Upper lobe of right lung (tissue), 1 donor: ENCODE measurements at places on chromosomes 13 and 19. TPM values are rescaled to one million over a fixed set of nuclear protein-coding genes. Genes with fewer than 3 reads are reported as not detected.
A peak's percentile ranks its signal among the peaks of the same experiment; 100 is the strongest.

GRCh38 chr13:106260352-106260751, 275.1 kb downstream of the EFNB2 start:
- no peak overlapping the region for H3K27ac ChIP-seq
- no peaks in the 10 kb centered on the region for H3K27me3 ChIP-seq
- H3K4me3 ChIP-seq = no peak overlapping the region
- no peaks in the 10 kb centered on the region for H3K36me3 ChIP-seq
- H3K4me1 ChIP-seq = no peaks in the 10 kb centered on the region

The SCGB2B2 gene
- total RNA-seq = 0.58 TPM

The FOSB gene
- total RNA-seq = 3.6 TPM

- no peaks in the 10 kb centered on the region for H3K4me1 ChIP-seq
- H3K27ac ChIP-seq = no peak overlapping the region
- no peak overlapping the region for H3K4me3 ChIP-seq
- peaks cover 59% of the 10 kb centered on the region for H3K36me3 ChIP-seq
- no peak for DNase-seq
- no peaks in the 10 kb centered on the region for H3K27me3 ChIP-seq
Observed at GRCh38 chr19:40335855-40336600, 12.2 kb downstream of the C19orf47 start.

DNA sequence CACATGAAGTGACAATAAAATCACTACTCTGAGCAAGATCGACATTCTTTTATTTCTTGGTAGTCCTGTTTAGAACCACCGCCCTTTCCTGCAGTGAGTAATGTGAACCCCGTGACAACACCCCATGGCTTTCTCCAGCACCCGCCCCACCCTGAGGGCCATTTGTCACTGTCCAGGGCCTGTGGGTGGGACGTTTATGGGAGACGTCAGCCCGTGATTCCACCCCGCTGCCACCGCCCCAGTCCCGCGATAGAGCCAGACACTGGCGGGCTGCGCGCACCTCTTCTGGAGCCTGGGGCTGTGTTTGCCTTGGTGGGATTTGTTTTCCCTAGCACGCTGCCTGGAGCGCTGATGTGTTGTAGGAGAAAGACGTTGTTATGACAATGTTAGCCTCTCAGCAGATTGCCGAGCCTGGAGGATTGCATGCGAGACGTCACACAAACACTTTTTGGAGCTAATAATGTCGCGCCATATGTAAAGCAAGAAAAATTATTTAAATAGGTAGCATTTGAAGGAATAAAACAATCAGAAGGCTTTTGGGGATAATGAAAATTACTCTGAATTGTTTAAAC, 263.7 kb downstream of the TEX29 start:
- no peaks in the 10 kb centered on the region for H3K36me3 ChIP-seq
- DNase-seq = no peak
- no peak overlapping the region for H3K27ac ChIP-seq
- no peaks in the 10 kb centered on the region for H3K27me3 ChIP-seq
- no peak overlapping the region for H3K4me3 ChIP-seq

The TYROBP gene
- 367 TPM for total RNA-seq

DNA sequence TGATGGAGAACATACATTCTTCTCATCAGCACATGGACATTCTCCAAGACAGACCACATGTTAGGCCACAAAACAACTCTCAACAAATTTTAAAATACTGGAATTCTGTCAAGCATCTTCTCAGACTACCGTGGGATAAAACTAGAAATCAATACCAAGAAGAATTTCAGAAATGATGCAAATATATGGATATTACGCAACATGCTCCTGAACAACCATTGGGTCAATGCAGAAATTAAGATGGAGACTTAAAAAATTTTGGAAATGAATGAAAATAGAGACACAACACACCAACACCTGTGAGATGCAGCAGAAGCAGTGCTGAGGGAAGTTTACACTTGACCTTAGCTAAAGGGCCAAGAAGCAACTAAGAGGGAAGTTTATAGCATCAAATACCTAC, 162.8 kb downstream of the CACNA1A start:
- peaks cover 4% of the 10 kb centered on the region for H3K27me3 ChIP-seq
- H3K4me3 ChIP-seq = no peak overlapping the region
- DNase-seq = no peak
- no peaks in the 10 kb centered on the region for H3K4me1 ChIP-seq
- no peaks in the 10 kb centered on the region for H3K36me3 ChIP-seq

The CTU1 gene
- 8.5 TPM for total RNA-seq

- no peak overlapping the region for H3K4me3 ChIP-seq
- H3K27ac ChIP-seq = peak overlapping the region; percentile 78
- peaks cover 16% of the 10 kb centered on the region for H3K4me1 ChIP-seq
- H3K27me3 ChIP-seq = no peaks in the 10 kb centered on the region
- H3K36me3 ChIP-seq = no peaks in the 10 kb centered on the region
Observed at GRCh38 chr19:40791349-40791748, 7.6 kb upstream of the EGLN2 start.

The ZNF490 gene
- total RNA-seq = 12.2 TPM

DNA sequence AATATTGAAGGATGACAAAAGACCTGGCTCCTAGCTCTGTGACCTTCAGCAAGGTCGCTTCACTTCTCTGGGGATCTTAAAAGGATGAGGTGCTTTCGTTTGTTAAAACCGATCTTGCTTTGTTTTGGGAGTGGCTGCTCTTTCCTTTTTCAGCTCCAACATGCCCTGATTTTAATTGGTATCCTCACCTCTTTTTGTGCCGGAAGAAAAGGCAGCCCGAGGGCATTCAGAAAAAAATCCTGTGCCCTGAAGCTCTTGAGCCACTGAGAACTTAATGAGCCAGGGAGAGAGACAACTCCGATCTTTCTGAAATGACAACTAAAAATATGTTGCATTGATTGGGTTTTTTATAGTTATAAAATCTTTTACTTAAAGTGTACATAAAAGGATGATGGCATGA, 19.4 kb downstream of the CLDN10 start:
- H3K36me3 ChIP-seq = no peaks in the 10 kb centered on the region
- DNase-seq = no peak
- H3K4me1 ChIP-seq = no peaks in the 10 kb centered on the region

GRCh38 chr13:39144391-39144790, 106.1 kb downstream of the NHLRC3 start:
- H3K4me1 ChIP-seq = peaks cover 3% of the 10 kb centered on the region
- DNase-seq = no peak
- H3K27ac ChIP-seq = no peak overlapping the region
- no peaks in the 10 kb centered on the region for H3K36me3 ChIP-seq
- no peak overlapping the region for H3K4me3 ChIP-seq

DNA sequence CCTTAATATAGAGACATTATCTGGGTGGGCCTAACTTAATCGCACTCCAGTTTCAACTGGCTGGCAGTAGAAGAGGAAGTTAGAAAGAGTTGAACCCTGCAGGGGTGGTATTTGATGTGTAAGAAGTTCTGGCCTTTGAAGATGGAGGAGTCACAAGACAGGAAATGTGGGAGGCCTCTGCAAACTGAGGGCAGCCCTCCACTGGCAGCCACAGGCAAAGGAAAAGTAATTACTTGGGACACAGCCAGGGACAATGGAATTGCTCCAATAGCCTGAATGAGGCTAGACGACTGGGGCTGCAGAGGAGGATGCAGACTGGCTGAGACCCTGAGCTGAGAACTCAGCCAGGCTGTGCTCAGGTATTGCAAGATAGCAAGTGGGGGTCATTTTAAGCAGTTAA, 703.3 kb upstream of the ARGLU1 start:
- no peak overlapping the region for H3K4me3 ChIP-seq
- no peak overlapping the region for H3K27ac ChIP-seq

The PCP2 gene
- total RNA-seq = 3.5 TPM

The ALKBH6 gene
- total RNA-seq = 18.7 TPM

- DNase-seq = no peak
- H3K4me3 ChIP-seq = no peak overlapping the region
- H3K27me3 ChIP-seq = no peaks in the 10 kb centered on the region
- peak overlapping the region; percentile 63 for H3K27ac ChIP-seq
- no peaks in the 10 kb centered on the region for H3K36me3 ChIP-seq
Observed at GRCh38 chr19:44685877-44686276, 13.1 kb upstream of the CEACAM16 start.

GRCh38 chr19:45151821-45152503, 8.8 kb downstream of the NKPD1 start:
- H3K36me3 ChIP-seq = no peaks in the 10 kb centered on the region
- H3K27ac ChIP-seq = no peak overlapping the region
- H3K4me1 ChIP-seq = peaks cover 24% of the 10 kb centered on the region
- peaks cover 37% of the 10 kb centered on the region for H3K27me3 ChIP-seq
- peak overlapping the region; percentile 28 for H3K4me3 ChIP-seq
- no peak for DNase-seq

DNA sequence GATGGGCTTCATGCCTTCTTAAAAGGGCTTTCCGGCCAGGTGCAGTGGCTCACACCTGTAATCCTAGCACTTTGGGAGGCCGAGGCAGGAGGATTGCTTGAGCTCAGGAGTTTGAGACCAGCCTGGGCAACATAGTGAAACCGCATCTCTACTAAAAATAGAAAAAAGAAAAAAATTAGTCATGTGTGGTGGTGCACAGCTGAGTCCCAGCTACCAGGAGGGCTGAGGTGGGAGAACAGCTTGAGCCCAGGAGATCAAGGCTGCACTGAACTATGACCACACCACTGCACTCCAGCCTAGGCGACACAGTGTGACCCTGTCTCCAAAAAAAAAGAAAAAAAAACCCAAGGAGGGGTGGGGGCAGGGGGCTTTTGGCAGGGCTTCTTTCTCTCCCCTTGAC, 7.2 kb downstream of the CARS2 start:
- peak overlapping the region; percentile 15 for H3K27ac ChIP-seq
- H3K36me3 ChIP-seq = peaks cover 62% of the 10 kb centered on the region
- no peak overlapping the region for H3K4me3 ChIP-seq
- H3K27me3 ChIP-seq = no peaks in the 10 kb centered on the region
- DNase-seq = no peak

- no peaks in the 10 kb centered on the region for H3K4me1 ChIP-seq
- no peak overlapping the region for H3K27ac ChIP-seq
- no peak overlapping the region for H3K4me3 ChIP-seq
Observed at GRCh38 chr19:31274251-31275067, 74.8 kb downstream of the TSHZ3 start.

DNA sequence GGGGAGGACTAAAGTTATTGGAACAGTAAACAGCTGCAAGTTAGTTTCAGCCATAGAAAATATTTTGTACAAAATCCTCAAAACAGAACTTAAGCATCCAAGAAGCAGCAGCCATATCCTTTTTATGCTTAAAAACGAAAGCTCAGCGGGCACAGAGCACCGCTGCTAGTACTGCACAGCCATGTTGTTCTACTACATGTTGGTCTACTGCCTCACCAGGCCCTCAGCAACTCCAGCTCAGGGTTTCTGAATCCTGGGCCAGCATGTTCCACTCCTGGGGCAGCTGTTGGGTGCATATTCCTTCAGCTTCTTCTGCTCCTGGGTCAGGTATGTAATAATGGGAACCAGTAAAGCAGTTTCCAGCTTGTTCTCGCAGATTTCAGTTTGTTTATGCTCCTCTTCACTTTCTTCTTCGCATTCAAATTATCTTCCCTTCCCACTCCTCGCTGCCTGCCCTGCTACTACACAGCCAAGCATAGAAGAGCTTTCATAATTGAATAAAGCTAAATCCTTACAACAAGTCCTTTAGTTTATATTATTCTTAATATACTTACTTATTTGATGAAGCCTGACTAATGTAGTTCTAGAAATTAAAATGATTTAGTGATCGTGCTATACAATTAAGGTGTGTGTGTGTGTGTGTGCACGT, 820.5 kb upstream of the ATXN8OS start:
- H3K27me3 ChIP-seq = no peaks in the 10 kb centered on the region
- H3K4me3 ChIP-seq = no peak overlapping the region
- no peak for DNase-seq

GRCh38 chr13:95075506-95075905, 225.7 kb downstream of the ABCC4 start:
- H3K27me3 ChIP-seq = no peaks in the 10 kb centered on the region
- H3K27ac ChIP-seq = no peak overlapping the region
- DNase-seq = no peak
- H3K4me1 ChIP-seq = no peaks in the 10 kb centered on the region
- H3K4me3 ChIP-seq = no peak overlapping the region

- no peaks in the 10 kb centered on the region for H3K4me1 ChIP-seq
- DNase-seq = no peak
- H3K27me3 ChIP-seq = no peaks in the 10 kb centered on the region
- H3K4me3 ChIP-seq = no peak overlapping the region
Observed at GRCh38 chr13:79191501-79191900, 214.6 kb downstream of the RBM26 start.

- no peaks in the 10 kb centered on the region for H3K27me3 ChIP-seq
- H3K36me3 ChIP-seq = no peaks in the 10 kb centered on the region
- no peak for DNase-seq
- no peak overlapping the region for H3K4me3 ChIP-seq
Observed at GRCh38 chr13:60226507-60226906, 62.8 kb upstream of the DIAPH3 start.

- no peak overlapping the region for H3K27ac ChIP-seq
- no peaks in the 10 kb centered on the region for H3K27me3 ChIP-seq
- no peak overlapping the region for H3K4me3 ChIP-seq
- no peaks in the 10 kb centered on the region for H3K36me3 ChIP-seq
Observed at GRCh38 chr13:39501702-39502324, 101.2 kb downstream of the LHFPL6 start.

The NLRP7 gene
- total RNA-seq = not detected

DNA sequence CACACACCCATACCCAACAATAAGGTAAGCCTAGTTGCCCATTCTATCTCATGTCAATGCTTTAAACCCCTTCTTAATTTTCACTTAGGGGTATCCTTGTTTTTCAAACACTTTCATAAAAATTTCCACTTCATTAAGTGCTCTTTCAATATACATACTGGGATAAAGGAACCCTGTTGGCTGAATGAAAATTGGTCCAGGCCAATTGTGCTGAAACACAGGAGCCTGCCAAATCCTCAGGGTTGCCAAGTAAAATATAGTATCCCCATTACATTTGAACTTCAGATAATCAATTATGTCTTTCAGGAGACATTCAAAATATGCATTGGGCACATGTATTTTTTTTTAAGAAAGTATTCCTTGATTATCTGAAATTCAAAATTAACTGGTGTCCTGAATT, 1131.1 kb downstream of the SLITRK1 start:
- no peak overlapping the region for H3K27ac ChIP-seq
- no peaks in the 10 kb centered on the region for H3K4me1 ChIP-seq
- no peaks in the 10 kb centered on the region for H3K27me3 ChIP-seq
- no peak overlapping the region for H3K4me3 ChIP-seq
- DNase-seq = no peak

The RXFP2 gene
- not detected for total RNA-seq

The IGFL3 gene
- not detected for total RNA-seq

DNA sequence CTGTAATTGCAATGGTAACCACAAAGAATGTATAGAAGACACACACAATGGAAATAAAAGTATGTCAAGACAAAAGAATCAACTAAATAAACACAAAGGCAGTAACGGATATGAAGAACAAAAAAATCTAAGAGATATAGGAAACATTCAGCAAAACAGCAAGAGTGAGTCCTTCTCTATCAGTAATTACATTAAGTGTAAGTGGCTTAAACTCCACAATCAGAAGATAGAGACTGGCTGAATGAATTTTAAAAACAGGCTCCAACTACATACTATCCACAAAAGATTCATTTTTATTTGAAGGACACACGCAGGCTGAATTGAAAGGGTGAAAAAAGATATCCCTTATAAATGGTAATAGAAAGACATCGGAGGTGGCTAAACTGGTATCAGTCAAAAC, 19.5 kb downstream of the ZNF616 start:
- DNase-seq = no peak
- no peaks in the 10 kb centered on the region for H3K4me1 ChIP-seq
- no peak overlapping the region for H3K4me3 ChIP-seq
- no peak overlapping the region for H3K27ac ChIP-seq

The RPS16 gene
- total RNA-seq = 1,446 TPM

The IGFL2 gene
- total RNA-seq = not detected

The NTF4 gene
- 2.7 TPM for total RNA-seq

The ZNF229 gene
- total RNA-seq = 3.0 TPM

- peak overlapping the region; percentile 72 for H3K4me3 ChIP-seq
- peaks cover 35% of the 10 kb centered on the region for H3K36me3 ChIP-seq
- peak; percentile 81 for DNase-seq
Observed at GRCh38 chr19:54448040-54448773, 792 bp upstream of the LENG8 start.
